ENCODE measurements at places on chromosomes 2 and 18. TPM values are rescaled to one million over a fixed set of nuclear protein-coding genes. Genes with fewer than 3 reads are reported as not detected.

Gene SNED1
- 6.2 TPM for total RNA-seq

Gene KCNJ13
- under 0.01 TPM for total RNA-seq

Gene PSMA8
- not detected for total RNA-seq

Gene KCNK3
- total RNA-seq, result not detected

Gene AFF3
- total RNA-seq, result not detected

Gene RUFY4
- not detected for total RNA-seq

Gene DNAJC5G
- not detected for total RNA-seq

Gene CDH19
- total RNA-seq, result not detected

Gene DOK1
- total RNA-seq, result 21.6 TPM

Gene DNMT3A
- total RNA-seq, result 28.6 TPM

Gene KCNS3
- 1.8 TPM for total RNA-seq

Gene NEURL3
- total RNA-seq, result 0.15 TPM

Gene ANKRD30BL
- total RNA-seq, result not detected

Gene PIEZO2
- 2.6 TPM for total RNA-seq

Gene POMC
- 1.3 TPM for total RNA-seq

Gene FBXO15
- total RNA-seq, result 0.15 TPM

Gene CCL20
- total RNA-seq, result 0.65 TPM

Gene CNTNAP5
- not detected for total RNA-seq

Gene MTCL1
- 25.2 TPM for total RNA-seq
